Epithelial cell of esophagus (primary cell): ENCODE measurements at places on chromosomes 1 and 21.

GRCh38 chr1:53619367-53620060, 119.5 kb downstream of the GLIS1 start:
- no peak for DNase-seq

GRCh38 chr1:155941845-155942531, 550 bp downstream of the RXFP4 start:
- DNase-seq, result no peak

GRCh38 chr1:77424236-77424635, 142.4 kb downstream of the AK5 start:
- DNase-seq, result peak; percentile 36

- no peak for DNase-seq
Observed at GRCh38 chr1:164598719-164599118, 39.7 kb downstream of the PBX1 start.

- DNase-seq, result peak; percentile 23
Observed at GRCh38 chr1:62285984-62286785, 33.0 kb downstream of the KANK4 start.

DNA sequence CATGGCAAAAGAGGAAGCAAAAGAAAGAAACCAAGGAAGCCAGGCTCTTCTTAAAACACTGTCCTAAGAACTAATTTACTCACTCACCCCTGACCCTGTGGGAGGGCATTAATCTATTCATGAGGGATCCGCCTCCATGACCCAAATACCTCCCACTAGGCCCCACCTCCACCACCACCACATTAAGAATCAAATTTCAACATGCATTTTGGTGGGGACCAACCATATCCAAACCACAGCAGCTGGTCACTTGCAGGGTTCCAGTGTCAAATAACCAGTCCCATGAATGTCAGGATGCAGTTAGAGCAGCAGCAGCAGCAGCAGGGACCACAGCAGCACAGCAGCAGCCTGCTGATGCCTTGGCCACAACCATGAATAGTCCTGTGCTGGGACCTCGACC, 83.8 kb downstream of the ZC3H11B start:
- no peak for DNase-seq

DNA sequence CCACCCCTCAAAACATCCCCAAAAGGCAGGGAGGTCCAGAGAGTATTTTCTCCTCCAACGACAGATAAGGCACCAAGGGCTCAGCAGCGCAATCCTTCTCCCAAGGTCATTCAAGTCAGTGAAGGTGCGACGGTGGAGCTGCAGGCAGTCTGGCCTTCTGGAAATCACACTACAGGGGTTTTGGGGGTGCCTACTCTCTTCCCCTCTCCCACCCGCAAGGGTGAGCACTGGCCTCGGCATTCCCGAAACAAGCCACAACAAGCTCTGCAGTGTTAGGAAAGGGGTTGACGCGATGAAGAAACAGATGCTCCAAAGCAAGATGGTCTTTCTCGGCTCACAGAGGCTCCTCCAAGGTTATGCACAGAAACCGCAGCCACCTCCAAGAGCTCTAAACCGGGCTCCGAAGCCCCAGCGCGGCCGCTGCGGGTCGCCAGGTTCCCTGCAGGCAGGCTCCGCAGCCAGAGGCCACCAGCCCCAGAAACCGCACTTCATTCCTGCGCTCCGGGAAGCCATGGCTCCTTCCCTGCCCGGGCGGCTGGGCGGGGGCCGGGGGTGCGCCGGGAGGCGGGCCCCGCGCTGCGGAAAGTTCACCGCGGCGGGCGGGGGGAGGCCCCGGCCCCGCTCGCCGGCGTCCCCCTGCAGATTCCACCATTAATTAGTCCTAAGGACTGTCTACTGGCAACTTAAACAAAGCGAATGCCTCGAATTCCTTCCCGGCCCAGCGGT, 1.1 kb downstream of the LUZP1 start:
- peak; percentile 87 for DNase-seq

- DNase-seq, result peak; percentile 72
Observed at GRCh38 chr1:165073185-165074007, 283.1 kb downstream of the LMX1A start.

DNA sequence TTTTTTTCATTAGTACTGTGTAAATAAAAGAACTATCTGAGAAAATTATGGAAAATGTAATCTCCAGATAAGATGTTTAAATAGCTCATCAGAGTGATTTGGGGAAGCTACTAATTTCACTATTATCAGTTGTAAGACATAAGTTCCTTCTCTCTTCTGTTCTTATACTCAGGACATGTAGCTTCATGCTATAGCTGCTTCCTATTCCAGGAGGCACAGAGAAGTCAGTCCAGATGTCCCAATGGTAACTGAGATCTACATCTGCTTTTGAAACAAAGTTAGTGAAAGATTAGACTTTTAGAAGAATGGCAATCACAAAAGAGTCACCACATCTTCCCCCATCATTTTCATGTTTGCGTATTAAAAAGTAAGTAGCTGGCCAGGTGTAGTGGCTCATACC, 5.6 kb downstream of the MAP3K21 start:
- DNase-seq, result no peak

DNA sequence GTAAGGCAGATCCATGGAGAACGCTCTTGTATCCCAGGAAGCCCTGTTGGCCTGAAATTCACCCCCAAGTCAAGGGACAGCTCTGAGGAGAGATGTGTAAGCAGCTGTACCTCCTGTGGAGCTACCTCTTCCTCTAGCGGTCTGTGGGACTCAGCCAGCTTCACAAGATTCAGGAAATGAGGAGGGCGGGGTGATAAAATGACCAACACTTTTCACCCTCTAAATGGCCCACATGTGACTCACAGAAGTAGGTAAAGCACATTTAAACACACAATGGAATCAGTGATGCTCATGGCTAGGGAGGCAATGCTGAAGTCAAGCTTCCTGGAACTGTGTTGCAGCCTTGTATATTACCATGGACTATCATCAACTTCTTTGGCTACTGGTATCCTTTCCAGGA, at the start of gene SH2D1B:
SH2D1B (minus strand) TSS at position 135 of the 400 bp plus-strand sequence; CDS start at position 15, 120 bp downstream.
- DNase-seq, result peak; percentile 19

DNA sequence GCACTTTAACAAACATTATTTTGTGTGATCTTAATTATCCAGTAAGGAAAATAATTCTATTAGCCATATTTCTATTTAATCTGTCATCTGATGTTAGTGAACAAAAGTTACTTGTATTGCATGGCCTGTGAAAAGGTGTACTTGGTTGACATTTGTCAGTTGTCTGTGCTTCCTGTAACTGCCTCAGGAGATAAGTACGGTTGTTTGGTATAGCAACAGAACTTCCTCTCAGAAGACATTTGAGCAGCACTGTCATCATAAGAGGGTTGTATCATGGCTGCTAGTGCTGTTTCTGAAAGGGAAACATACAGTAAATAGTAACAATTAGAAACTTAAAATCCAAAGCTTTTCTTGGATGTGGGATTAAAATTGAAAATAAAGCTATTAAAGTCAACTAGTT, 3.4 kb downstream of the BLZF1 start:
- no peak for DNase-seq

- peak; percentile 75 for DNase-seq
Observed at GRCh38 chr1:150749720-150750311, 15.8 kb downstream of the CTSS start.

GRCh38 chr1:221812088-221812752, 70.3 kb upstream of the DUSP10 start:
- no peak for DNase-seq

DNA sequence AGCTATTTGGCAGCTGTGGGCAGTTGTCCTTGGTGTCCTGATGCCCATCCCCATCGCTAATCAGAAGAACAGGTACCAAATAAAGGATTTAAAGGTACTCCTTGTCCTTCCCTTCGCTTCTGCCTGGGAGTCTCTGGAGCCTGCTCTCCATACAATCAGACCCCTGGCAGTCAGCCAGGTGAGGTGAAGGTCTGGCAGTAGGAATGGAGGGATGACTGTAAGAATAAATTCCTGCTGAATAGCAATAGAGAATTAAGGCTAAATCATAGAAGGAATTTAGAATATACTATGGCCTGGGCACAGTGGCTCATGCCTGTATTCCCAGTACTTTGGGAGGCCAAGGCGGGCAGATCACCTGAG, 9.2 kb downstream of the THBS3 start:
- DNase-seq, result no peak

- DNase-seq, result no peak
Observed at GRCh38 chr1:15676010-15676409, 8.1 kb upstream of the PLEKHM2 start.

DNA sequence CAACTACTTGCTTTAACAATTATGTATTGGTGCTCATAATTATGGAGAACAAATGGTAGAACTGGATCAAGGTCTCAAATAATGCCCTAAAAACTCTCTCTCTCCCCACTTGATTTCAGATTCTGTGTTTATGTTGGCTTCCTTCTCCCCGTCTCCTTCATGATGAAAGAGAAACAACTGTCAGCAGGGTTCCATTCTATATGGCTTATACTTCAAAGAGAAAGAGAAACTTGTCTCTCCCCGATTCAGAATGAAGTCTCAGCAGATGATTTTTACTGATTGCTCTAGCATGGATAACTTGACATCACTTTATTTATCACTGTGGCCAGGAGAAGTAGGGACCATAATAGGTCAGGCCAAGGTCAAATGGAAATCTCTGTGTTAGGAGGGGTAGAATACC, 575.6 kb downstream of the AGBL4 start:
- DNase-seq, result no peak

DNA sequence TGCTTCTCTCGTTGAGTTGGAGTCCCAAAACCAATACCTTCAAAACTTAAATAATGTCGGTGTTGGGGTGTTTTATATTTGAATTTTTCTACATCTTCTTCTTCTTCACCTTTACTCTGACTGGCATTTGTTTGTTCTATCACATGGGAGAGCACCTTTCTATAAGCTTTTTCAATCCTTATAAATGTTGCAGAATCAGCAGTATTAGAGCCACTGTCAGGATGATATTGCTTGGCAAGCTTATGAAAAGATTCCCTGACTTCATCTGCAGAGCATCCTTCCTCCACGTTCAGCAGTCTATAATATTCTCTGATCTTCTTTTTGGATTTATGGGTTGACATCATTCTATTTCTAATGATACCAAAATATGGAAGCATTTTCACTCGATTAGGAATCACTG, 2.6 kb downstream of the DNAJC28 start:
- DNase-seq, result no peak

DNA sequence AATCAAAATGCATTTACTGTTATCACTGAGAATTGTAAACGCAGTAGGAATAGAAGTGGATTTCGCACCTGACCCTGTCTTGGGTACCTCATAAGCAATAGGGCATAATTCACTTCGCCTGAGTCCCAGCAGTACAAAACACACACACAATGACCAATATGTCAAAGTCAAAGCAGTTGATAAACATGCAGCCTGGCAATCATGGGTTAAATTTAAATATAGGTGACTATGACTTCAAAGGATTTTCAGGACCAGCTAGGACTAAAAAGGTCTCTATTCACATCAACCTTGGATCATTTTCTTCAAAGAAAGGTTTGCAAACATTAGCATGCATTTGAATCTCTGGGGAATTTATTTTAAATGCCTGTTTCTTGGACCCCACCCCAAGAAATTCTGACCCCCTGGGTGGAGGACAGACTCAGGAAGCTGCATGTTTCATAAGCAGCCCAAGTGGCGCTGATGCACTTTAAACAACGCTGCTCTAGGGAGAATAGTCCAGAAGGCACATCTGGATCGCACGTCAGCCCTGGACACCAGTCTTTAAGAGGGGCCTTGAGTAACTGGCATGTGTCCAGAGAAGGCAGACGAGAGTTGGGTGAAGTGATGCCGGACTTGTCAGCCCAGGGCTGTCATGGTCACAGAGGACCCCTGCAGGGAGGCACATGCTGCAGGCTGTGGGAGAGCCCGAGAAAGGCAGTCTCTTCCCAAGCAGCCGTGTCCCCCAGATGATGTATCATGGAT, 55.7 kb upstream of the EFHD2 start:
- no peak for DNase-seq

- DNase-seq, result peak; percentile 4
Observed at GRCh38 chr1:97451944-97452343, 468.9 kb downstream of the DPYD start.

- DNase-seq, result no peak
Observed at GRCh38 chr1:61357539-61357938, 275.2 kb downstream of the NFIA start.

- peak; percentile 65 for DNase-seq
Observed at GRCh38 chr1:209190591-209191261, 392.8 kb upstream of the CAMK1G start.

DNA sequence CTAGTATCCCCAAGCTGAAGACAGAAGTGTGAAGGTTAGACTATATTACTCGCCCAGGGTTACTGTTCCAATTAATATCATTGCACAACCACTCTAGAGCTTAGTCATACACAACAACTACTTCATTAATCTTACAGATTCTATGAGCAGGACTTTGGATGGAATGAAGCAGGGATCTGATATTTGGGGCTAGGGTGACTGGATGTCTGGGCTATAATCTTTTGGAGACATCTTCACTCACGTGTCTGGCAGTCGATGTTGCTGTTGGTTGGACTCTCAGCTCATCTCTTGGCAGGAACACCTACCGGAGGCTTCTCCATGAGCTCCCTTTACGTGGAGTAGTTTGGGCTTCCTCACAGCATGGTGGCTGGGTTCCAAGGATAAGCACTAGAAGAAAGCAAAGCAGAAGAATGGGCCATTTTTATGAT, 519.2 kb upstream of the B3GALT2 start:
- peak; percentile 78 for DNase-seq

DNA sequence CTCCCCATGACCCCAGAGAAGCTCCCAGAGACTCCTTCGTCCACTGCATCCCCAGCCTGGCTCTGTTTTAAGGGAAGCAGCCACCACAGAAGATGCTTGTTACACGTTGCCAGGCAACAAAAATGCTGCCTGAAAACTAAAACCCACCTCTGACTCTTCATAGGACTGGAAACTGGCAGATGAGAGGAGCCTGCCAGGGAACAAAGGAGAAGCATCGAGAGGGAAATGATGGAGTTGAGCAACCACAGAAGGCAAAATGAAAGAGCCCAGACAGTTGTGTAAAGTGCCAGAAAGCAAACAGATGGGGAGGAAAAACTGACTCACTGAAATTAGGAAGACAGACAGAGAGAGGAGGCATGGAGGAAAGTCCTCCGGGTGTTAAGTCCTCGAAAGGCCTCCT, 118.4 kb downstream of the KCNN3 start:
- no peak for DNase-seq

GRCh38 chr21:20010691-20011200, 987.5 kb upstream of the NCAM2 start:
- DNase-seq, result no peak

GRCh38 chr1:100927276-100927675, 31.4 kb downstream of the SLC30A7 start:
- DNase-seq, result peak; percentile 41
